Activated T-helper 9 cell treated with anti-CD3 and anti-CD28 coated beads, Interleukin-2, amount 50 U/mL, for 16 hours (primary cell): ENCODE measurements at places on chromosomes 16 and 17.

GRCh38 chr17:35891269-35891668 lies 11.1 kb upstream of the CCL5 start:
- no peak for DNase-seq

- no peak for DNase-seq
These were observed 1.1 kb upstream of the CD19 start for GRCh38 chr16:28930652-28931051.

- DNase-seq, result no peak
These were observed 674 bp downstream of the TOM1L1 start for GRCh38 chr17:54901230-54901822.

GRCh38 chr17:57455063-57455914 lies 199.0 kb downstream of the MSI2 start:
- no peak for DNase-seq

GRCh38 chr17:34386697-34387550 lies 23.9 kb upstream of the CCL1 start:
- DNase-seq, result no peak

GRCh38 chr16:31149332-31149731 lies 534 bp downstream of the PRSS36 start:
- no peak for DNase-seq

- DNase-seq, result no peak
These were observed 26.2 kb downstream of the SHISA9 start for GRCh38 chr16:12927591-12927990.

GRCh38 chr16:56451753-56452689 lies 667 bp downstream of the OGFOD1 start:
- no peak for DNase-seq

DNA sequence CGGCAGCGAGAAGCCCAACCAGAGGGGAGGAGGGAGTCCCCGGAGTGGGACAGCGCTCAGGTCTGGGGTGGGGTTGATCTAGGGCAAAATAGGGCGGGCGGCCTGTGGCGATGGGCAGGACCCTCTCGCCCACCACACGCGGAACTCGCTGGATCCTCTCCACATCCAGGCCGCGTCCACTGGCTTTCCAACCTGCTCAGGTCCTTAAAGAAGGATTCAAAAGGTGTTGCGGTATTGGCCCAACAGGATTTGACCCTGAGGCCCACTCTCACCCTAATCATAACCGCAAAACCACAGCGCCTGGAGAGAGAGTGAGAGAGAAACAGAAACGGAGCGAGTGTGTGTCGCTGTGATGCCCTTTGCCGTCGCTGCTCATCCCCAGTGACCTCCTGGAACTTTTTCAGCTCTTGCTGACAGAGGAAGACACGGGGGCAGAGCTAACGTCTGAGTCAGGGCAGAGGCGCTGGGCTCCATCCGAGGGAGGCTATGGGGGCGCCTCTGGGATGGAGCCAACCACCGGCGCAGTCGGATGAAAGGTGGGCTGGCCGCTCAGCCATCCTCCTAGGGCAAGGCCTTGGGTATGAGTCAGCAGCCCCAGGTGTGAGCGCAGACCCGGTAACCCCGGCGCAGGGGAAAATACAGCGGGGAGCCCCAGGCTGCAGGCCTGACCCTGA lies 16.7 kb upstream of the OR1F1 start:
- DNase-seq, result peak; percentile 48

- no peak for DNase-seq
These were observed 85.6 kb downstream of the FOXL1 start for GRCh38 chr16:86663685-86664521.

DNA sequence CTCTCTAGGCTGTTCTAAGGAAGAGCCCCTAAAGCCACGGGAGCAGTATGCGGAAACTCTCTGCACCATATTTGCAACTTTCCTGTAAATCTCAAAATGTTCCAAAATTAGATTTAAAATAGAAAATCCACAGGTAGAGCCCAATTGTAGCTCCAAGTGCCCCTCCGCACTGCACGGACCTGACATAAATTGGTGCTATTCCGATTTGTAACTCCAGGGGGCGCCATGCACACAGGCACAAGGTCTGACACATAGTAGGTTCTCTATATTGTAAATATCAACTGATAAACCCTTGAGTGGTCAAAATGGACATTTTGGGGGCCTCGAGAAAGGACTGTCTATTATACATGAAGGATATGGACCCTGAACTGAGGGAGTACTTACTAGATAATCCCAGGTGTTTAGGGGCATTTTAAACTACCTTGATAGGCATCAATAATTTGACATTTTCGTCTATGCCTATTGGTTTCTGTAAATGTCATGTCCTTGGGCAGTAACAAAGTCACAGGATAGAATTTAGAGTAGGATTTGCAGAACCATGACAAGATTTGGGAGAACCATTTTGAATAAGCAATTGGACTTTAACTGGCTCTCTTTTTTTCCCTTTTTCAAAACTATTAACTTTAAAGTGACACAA lies 36.6 kb upstream of the TMEM132E start:
- DNase-seq, result peak; percentile 25

GRCh38 chr16:54412777-54413455 lies 126.3 kb upstream of the IRX3 start:
- DNase-seq, result no peak

DNA sequence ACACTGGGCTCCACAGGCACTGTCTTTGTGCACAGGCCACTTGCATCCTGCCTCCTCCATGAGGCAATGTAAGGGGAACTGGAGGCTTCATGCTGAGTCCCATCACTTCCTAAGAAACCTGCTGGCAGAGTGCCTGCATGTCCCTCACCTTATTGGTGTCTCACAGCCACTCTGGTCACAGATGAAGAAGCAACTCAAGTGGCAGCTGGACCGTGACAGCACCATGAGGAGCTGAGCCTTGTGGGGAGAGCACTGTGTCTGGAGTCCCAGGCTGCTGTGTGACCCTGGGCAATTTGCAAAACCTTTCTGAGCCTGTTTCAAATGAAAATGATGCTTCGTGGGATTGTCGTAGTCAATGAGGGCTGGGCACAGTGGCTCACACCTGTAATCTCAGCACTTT lies 19.5 kb downstream of the ANKRD40 start:
- DNase-seq, result no peak
